ENCODE measurements at places on chromosomes 7 and 10. TPM values are rescaled to one million over a fixed set of nuclear protein-coding genes. Genes with fewer than 3 reads are reported as not detected.

NANOS1 gene
- total RNA-seq = 0.55 TPM

LBX1 gene
- not detected for total RNA-seq

VWA2 gene
- not detected for total RNA-seq

- DNase-seq = no peak
These were observed 127.1 kb downstream of the AOAH start for GRCh38 chr7:36597090-36597773.

GRCh38 chr10:44925811-44926750 lies 14.9 kb downstream of the TMEM72 start:
- DNase-seq = no peak

DNA sequence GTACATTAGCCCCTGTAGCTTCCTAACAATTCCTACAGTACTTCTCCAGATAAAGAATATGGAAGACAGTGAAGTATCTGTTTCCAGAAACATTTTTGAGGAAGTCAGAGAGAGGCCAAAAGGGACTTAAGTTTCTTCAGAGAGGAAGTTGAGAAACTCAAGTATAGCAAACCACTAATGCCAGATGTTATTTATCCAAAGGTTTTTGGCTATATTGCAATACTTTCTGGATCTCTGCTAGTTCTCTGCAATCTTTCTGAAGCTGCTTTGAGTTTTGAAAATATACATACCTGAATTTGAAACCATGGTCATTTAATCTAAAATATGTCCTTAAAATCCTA lies 64.7 kb downstream of the BICC1 start:
- DNase-seq = no peak

DNA sequence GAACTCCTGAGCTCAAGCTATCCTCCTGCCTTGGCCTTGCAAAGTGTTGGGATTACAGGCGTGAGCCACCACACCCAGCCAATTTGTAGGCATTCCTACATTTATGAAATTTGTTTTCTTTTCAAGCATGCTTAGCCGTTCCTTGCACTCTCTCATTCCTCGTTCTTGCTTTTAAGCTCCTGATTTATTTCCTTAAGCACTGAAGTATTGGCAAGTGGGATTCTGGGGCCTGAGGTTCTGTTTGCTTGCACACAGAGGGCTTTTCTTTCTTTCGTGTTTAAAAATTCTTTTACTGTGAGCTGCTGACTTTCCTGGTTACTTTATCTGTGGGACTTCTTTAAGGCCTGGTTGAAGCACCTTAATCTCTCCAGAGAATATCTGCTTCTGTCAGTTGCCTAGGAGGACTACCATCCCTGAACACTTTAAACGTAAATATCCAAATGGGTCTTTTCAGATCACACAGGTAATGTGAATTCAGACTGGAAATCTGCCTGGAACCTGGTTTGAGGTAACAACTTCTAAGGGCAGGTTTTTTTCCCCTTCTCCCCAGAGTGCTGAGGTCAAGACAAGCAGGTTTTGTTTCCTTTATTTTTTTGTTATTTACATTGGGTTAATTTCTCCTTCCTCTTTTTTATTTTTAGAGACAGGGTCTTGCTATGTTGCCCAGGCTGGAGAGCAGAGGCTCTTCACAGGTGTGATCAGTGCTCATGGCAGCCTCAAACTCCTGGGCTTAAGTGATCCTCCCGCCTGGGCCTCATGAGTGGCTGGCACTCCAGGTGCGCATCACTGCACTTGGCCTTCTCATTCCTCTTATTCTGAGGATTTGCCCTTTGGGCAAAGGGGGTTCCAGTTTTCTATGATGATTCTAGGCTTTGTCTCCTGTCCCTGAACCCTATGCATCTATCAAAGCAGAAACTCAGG lies 102.9 kb downstream of the PFKFB3 start:
- no peak for DNase-seq

- DNase-seq = no peak
These were observed 6.4 kb downstream of the VAX1 start for GRCh38 chr10:117131376-117132327.

All from activated naive CD8-positive, alpha-beta T cell treated with anti-CD3 and anti-CD28 coated beads, Interleukin-2, amount 10 ng/mL, durations not matched to agents 7 days and 5 days (primary cell).